Muscle of leg (tissue), 16 donors: ENCODE measurements at places on chromosomes 7 and 10.
A peak's percentile ranks its signal among the peaks of the same experiment; 100 is the strongest.

- DNase-seq, result peak; percentile 70
Measured at GRCh38 chr10:79936625-79937615, 12.0 kb downstream of the SFTPD start.

DNA sequence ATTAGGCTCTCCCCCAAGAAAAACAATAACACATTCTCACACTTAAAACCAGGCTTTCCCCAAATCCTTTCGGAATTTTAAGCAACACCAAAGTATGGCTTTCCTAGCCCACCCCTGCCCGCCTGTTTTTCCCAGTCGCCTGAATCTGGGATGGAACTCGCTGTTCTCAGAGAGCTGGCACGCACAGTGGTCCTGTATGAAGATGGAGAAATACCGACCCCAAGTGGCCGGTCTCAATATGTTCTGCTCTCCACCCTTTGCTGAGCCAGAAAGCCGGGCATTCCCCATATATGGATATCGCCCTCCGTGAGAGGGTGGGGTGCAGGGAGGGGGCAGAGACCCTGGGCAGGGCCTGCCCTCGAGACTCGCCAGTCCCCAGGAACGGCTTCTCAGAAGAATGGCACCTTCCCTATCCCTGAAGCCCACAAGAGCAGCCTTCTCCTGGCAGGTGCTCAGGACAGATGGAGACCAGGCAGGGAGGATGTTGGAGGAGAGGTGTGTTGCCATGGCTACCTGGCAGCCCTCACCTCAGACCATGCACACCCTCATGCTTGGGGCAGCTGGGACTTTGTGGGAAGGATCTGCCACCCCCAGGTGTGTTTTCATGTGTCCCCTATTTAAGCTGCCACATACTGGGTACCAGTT, 3.4 kb downstream of the TACR2 start:
- peak; percentile 80 for DNase-seq

GRCh38 chr7:107387128-107387527, 82.7 kb upstream of the GPR22 start:
- peak; percentile 43 for DNase-seq

GRCh38 chr10:97023401-97024167, 162.2 kb downstream of the SLIT1 start:
- peak; percentile 18 for DNase-seq

DNA sequence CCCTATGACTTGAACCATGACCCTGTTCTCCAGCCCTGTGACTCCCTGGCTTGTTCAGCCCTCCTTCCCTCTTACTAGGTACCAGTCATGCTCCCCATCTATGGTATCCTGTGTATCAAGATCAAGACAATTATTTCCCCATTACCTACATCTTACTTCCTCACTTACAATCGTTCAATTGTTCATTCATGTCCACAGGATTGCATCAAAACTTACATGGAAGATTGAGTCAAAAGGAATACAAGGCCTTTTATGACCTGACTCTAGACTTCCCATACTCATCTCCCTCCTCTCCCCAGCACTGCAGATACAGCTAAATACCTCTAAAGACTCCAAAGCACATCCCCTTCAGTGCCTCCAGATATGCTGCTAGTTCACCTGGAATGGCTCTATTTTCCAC, 109.2 kb downstream of the CTTNBP2 start:
- no peak for DNase-seq

DNA sequence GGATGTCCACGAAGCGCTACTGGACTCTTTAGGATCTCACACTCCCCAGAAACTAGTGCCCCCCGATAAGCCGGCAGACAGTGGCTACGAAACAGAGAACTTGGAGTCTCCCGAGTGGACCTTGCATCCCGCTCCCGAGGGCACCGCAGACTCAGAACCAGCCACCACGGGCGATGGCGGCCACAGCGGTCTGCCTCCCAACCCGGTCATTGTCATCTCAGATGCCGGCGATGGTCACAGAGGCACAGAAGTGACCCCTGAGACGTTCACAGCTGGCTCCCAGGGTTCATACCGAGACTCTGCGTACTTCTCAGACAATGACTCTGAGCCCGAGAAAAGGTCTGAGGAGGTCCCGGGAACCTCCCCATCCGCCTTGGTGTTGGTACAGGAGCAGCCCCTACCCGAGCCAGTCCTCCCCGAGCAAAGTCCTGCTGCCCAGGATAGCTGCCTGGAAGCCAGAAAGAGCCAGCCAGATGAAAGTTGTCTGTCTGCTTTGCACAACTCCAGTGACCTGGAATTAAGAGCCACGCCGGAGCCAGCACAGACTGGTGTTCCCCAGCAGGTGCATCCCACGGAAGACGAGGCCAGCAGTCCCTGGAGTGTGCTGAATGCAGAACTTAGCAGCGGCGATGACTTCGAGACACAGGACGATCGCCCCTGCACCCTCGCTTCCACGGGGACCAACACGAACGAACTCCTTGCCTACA, 17.6 kb upstream of the BHLHA15 start:
- DNase-seq, result no peak

DNA sequence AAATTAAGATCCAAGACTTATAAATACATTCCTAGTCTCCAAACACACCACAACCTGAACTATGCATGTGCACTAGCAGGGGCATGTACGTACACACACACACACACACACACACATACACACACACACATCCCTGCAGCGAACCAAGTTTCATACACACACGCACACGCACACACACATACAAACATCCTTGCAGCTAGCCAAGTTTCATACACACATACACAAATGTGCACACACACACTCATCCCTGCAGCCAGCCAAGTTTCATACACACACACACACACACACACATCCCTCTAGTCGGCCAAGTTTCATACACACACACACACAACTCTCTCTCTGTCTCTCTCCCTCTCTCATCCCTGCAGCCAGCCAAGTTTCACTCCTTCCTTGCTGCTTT, 82.7 kb upstream of the WIPF3 start:
- peak; percentile 60 for DNase-seq

GRCh38 chr7:14395860-14396259, 406.4 kb upstream of the ETV1 start:
- no peak for DNase-seq

DNA sequence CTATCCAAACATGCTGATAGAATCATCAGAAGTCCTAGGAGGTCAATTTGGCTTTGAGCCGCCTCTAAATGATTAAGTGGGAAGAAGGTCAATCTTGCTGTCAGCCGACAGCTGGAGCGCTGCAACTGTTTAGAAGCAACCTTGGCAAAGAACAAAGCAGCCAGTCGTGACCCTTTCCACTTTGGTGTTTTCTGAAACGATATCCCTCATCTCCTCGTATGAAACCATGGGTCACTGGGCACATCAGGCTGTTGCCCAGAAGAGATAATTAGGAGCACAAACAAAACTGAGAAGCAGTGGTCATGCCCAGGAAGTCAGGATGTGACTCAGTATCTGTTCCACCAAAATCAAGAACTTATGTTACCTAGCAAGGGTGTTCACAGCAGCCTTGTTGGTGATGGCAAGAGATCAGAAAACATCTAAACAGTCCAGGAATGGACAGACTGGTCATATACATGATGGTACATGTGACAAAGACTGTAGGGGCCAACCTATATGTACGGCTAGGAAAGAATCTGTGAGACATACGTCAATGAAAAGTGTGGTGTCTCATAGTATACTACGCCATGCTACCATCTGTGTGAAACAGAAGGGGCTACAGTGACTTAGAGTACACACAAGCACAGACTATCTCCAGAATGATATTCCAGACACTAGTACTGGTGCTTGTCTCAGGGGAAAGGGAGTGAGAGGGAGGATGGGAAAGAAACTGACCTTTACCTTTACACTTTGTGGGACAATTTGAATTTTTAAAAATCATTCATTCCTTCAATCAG, 22.4 kb downstream of the STN1 start:
- peak; percentile 41 for DNase-seq

DNA sequence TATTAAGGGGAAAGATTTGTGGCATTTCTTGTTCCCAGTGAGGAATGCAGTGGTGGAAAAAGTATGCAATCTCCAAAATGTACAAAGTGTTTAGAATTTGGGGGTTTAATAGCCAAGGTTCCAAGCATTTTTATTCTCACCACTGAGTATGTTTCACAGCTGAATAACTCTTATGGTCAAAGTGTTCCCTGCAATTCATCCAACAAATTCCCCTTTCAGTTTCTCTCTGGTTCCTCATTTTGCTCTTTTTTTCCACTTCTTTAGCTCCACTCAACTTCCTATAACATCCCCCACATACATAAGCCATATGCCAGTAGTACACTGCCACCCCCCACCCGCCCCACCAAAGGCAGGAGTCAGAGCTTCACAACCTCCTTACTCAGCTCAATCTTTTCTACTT, 4.6 kb downstream of the HECW1 start:
- peak; percentile 39 for DNase-seq

DNA sequence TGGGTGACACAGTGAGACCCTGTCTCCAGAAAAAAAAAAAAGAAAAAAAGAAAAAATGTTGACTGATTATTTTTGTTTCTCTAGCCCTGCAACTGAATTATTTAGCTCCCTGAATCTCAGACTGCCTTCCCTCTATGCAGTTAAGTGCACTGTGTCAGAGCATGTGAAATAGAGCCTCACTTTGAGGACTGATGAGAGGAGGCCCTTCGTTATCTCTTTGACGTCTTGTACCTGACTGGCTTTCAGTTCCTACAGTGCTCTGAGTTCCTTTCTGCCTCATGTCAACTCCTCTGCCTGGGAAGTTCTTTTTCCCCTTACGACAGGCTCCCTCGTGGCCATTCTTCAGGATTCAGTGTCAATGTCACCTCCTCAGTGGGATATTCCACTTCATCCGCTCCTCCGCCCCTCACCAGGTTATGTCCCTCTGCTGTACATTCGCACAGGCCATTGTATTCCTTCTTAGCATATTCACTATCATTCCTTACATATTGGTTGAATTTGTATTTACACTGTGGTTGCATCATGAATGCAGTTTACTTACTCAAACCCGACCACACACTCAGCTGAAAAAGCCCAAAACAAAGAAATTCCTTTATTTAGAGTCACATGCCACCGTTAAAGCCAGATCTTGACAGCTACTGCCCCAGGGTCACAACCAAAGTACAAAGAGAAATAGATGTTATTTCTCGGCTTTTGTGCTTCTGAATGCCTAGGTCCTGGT, 18.1 kb upstream of the CAMK2G start:
- DNase-seq, result no peak

DNA sequence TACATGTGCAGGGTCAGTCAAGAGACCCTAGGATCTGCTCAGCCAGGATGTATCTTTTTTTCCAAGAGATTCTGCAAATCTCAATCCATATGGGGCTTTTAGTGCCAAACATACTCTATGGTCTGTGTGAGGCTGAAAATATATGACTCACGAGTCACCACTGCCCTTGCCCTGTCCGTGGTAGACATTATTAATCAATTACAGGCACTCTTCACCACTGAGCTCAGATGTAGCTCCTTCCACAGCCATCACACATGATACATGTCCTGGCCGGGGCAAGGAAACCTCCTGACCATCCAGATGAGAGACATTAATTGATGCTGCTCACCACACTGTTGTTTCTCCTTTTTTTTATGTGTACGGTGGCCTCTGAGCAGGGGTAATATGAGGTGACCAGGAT, 90.2 kb upstream of the RET start:
- DNase-seq, result no peak

GRCh38 chr10:108753326-108753725, 1170.0 kb downstream of the XPNPEP1 start:
- DNase-seq, result no peak

- no peak for DNase-seq
Measured at GRCh38 chr10:132856869-132857524, 71.0 kb upstream of the NKX6-2 start.

DNA sequence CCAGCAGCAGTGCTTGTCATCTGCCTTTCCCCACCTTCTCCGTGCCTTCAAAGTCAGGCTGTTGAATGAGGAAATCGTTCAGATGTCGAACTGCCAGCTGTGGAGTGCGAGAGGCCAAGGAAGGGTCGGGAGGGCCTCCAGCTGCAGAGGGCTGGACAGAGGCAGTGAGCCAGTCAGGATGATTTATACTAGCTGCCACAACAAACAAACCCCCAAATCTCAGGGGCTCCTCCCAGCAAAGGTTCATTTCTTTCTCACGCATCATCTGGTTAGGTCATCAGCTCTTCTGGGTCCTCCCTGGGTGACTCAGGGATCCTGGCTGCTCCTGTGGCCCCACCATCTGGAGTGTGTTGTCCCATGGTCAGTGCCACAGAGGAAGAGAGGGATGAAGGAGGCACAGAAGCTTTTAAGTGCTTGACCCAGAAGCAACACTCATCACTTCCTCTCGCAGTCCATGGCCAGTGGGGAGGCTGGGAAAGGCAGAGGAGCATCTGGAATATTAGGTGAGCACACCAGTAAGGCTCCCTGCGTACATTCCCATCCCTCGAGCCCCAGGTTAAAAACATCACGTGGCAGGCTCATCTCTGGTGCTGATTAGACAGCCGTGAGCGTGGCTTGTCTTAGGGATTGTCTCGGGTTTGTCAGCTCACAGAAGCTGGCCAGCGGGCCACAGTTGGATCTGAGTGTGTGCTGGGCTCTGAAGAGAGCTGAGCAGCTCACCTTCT, 140.7 kb downstream of the RGS10 start:
- peak; percentile 90 for DNase-seq

- peak; percentile 3 for DNase-seq
Measured at GRCh38 chr7:3650844-3651243, 349.8 kb downstream of the SDK1 start.

GRCh38 chr7:135811506-135811905, 62.9 kb upstream of the FAM180A start:
- DNase-seq, result no peak

GRCh38 chr10:7952266-7952665, 102.2 kb upstream of the GATA3 start:
- DNase-seq, result no peak

- no peak for DNase-seq
Measured at GRCh38 chr10:100744136-100744986, 1.0 kb upstream of the PAX2 start.

DNA sequence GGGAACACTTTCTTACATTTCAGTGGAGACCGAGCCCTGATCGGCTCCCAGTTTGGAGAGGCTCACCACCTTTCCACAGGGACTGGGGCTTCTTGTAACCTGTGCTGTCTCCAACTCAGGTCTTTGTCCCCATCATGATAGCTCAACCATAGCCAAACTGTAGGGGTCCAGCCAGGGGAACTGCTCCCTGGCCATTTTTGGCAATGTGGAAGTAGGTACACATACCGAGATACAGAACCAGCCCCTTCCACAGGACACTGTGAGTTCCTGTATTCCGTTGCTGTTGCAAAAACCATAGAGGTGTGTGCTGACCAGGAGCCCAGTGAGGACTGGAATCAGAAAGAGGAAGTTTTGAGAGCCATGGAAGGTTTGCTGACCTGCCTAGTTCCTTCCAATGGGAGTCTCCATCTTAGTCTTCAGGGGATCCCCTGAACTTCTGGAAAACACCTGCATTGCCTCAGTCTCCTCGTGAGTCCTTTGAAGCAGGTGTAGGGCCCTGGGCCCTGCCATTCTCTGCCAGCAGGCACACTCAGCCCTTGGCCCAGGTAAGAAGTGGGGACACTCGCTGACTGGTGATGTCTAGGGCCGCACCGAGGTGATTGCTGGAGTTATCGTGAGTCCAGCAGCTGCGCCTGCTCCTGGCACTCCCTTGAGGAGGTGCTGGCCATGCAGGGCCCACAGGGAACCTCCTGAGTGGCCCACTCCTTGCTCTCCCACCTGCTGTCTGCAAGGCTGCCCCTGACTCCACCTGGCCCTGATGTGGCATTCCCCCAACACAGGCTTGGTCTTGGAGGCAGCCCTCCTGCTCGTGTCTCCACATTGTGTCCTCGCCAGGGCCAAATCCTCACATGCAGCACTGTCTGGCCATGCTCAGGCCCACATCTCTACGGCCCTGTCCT, 11.2 kb downstream of the WDFY4 start:
- DNase-seq, result no peak

GRCh38 chr10:116307455-116307854, 16.8 kb upstream of the CCDC172 start:
- no peak for DNase-seq

- DNase-seq, result no peak
Measured at GRCh38 chr7:138247568-138248333, 171.5 kb downstream of the AKR1D1 start.

- peak; percentile 75 for DNase-seq
Measured at GRCh38 chr7:25777969-25778708, 373.9 kb upstream of the NFE2L3 start.
